Brain pericyte (primary cell): ENCODE measurements at places on chromosomes 5 and 9.

DNA sequence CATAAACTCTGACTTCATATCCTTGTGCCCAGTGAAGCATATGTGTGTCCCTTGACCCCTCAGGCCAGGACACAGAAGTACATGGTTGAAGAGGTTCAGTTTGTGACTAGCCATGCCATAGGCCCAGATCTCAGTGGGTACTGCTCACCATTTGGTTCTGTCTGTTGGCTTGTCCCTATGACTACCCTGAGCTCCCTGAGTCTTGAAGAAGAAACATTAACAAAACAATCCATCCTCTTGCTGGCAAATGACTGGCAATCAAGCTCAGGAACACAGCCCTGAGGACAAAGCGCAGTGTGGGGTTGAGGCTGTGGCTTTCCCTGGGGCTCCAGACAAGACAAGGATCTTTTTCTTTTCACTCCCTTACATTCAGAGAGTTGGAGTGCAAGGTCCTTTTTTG, 46.3 kb downstream of the TNFAIP8 start:
- DNase-seq = no peak

DNA sequence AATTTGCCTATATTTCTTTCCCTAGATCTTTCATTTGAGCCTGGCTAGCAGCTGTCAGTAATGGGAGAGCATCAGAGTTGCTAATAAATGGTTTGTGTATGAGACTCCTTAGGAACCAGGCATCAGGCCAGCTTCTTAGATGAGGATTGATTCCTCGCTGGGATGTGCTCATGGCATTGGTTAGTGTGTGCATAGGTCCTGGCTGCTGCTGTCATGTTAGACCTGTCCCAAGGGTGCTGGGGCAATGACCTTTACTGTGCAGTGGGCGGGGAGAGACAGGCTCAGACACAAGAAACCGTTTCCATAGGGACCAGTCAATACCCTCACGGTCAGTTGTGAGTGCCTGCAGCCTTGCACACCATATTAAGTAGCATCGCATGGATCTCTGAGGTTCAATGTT, 112.3 kb upstream of the NR3C1 start:
- no peak for DNase-seq

GRCh38 chr5:68482199-68482598, 266.6 kb downstream of the PIK3R1 start:
- no peak for DNase-seq

- no peak for DNase-seq
Observed at GRCh38 chr5:141898448-141899049, 20.3 kb upstream of the PCDH1 start.

DNA sequence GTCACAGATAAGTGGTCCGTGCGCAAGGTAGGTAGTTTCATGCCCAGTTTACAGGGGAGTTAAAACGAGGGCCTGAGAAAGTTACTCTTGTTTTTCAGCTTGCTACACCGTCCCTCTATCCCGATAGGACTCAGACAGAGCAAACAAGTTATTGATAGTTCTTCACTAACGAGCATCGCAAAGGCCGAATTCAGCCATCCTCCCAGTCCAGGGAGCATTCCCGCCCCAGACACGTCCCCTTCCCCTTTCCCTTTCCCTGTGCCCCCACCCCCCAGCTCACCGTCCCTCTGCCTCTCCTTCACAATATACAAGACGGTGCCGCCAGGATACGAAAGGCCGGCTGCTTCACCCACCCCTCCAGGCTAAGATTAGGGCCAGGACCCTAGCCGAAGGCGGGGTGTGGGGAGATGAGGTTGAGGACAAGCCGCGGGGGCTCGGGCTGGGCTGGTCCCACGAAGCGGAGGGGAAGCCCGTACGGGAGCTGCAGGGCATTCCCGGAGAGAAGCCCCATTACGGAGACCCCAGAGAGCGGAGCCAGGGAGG, 599 bp downstream of the KIAA1191 start:
- no peak for DNase-seq

- no peak for DNase-seq
Observed at GRCh38 chr9:120538339-120538738, 41.6 kb downstream of the CDK5RAP2 start.

DNA sequence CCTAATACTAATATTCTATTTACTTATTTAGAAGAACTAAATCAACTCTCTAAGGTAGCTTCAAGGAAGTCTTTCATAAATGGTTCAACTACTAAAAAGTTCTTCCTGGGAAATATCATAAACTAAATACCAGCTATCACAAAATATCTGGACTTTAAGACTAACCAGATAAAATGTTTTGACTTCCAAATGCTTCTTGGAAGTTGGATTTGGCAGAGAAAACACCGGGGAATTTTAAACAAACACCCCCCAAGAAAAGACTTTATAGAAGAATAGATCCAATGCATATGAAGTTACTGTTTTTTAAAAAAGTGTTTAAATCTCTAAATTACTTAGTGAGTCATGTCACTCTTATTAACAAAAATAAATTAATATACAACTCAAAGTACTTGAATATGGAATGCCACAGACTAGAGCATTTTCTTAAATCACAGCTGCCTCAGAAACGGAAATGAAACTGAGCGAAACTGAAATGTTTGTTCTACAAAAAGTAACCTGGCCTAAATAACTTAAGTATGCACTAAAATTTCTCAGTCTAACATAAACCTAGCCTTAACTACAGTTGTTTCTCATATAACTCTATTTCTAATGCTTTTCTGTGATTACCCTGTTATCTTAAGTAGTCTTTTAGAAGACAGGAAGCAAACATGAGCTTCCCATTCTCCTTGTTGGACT, 6.8 kb downstream of the ABCA1 start:
- DNase-seq = no peak

DNA sequence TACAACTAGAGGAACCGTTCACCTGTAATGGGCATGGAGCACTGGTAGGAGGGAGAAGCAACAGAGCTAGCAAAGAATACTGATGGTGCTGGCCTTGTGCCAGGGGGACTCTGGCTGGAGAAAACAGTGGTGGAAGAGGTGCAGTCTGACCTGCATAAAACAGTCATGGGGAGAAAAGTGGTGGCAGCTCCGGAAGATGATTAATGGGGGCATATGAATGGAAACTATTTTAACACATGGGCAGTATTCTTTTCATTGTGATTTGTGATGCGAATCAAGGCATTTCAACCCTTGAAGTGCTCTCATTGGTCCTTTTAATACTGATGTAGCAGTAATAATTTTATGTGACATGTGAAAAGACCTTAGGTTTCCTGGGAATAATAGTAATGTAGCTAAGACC, 219.6 kb downstream of the ADAMTS6 start:
- no peak for DNase-seq

DNA sequence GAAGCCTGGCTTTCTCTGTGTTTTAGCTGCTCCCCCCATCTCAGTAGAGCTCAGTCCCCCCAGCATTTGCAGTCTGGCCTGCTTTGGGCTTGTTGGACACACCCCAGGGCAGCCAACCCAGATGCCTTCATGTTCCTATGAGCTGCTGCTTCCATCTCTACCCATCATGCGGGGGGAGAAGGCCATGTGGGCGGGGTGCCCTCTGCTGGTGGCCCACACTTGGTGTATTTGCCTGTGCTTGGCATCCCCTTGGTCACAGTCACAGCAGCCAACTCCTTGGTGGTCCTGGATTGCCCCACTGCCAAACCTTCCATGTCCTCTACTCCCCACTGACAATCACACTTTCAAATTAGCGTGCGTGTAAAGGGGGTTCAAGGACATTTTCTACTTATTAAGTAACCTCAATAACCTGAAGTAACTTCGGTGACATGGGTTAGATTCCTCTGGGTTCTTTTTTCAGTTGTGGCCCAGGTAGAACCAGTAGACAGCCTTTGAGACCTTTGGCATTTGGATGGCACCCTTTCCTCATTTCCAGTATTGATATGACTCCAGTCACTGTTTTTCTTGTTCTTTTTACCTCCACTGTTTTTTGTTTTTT, 42.8 kb downstream of the SNX30 start:
- no peak for DNase-seq

DNA sequence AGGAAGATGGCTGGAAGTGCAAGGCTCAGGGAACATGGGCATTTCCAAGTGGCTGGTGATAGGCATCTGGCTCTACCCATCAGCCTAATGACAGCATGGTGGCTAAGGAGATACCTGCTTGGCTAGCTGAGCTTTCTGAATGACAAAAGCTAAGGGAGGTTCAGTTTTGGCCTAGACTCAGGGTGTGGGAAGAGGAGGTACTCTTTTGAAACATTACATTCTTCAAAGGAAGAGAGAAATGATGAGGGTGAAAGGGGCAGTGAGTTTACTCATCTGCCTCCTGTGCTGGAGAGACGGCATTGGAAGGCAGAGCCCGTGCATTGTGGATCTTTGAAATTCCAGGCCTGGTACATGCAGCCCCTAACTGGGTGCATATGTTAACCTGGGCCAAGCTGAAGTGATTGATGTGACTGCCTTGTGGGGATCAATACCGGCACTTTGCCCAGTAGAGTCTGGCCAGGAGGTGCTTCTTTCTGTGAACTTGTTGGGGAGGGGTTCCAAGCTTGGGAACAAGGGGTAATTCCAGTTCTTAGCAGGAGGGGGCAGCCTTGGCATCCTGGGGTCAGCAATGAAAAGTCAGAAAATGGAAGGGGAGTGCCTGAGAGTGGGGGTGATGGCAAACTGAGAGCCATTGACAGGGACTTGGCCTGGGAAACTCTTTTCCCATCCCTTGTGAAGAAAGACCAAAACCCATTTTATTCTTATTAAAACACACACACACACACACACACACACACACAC, 108.6 kb downstream of the ACER2 start:
- DNase-seq = no peak

GRCh38 chr5:139422307-139422893, 16.9 kb downstream of the DNAJC18 start:
- DNase-seq = no peak

DNA sequence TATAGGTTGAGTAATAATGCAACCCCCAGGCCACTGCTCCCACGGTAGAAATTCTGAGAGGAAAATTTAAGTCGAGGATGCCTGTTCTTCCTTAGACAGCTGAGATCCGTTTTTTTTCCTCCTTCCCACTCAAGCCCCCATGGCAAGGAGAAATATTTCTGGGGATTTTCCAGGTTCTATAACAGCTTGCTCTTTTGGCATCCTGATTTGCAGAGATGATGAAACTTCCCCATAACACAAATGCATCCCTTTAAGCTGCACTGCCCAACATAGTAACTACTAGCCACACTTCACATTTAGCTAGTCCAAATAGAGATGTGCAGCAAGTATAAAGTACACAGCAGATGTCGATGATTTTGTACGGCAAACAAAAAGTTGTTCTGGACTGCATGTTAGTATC, 32.5 kb upstream of the GNA14 start:
- DNase-seq = no peak

- no peak for DNase-seq
Observed at GRCh38 chr9:134041649-134041962, 16.3 kb downstream of the BRD3OS start.

DNA sequence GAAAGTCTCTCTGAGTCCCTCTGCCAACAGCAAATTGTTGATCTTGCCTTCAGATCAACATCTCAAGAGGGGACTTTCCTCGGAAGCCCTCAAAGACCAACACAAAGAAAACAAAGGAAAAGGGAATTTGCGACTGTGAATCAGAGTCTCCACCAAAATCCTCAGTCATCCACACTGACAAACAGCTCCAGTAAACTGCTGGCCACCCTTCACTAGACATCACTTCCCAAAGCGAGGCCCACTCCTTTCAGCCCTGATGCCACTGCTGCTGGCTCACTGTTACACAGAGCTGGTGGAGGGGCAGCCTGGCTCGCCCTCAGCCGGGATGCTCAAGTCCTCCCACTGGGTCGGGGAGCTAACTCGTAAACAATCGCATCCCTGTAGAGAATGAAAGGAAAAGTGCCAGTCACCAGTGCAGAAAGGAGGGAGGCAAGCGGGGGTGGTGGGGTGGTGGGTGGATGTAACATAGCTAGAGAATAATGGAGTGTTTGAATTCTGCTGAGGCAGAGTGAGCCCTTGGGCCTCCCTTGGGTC, 1.3 kb downstream of the FGF1 start:
- DNase-seq = no peak

- no peak for DNase-seq
Observed at GRCh38 chr9:120776788-120777187, 16.4 kb downstream of the FBXW2 start.

GRCh38 chr5:77847129-77847460, 71.0 kb upstream of the TBCA start:
- DNase-seq = no peak

DNA sequence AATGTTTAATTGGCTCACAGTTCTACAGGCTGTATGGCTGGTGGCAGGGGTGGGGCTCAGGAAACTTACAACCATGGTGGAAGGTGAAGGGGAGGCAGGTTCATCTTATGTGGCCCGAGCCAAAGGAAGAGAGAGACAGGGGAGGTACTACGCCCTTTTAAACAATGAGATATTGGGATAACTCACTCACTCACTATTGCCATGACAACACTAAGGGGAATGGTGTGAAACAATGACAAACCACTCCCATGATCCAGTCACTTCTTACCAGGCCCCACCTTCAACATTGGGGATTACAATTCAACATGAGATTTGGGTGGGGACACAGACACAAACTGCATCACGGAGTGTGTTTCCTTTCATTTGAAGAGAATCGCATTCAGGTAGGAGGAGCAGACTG, 220.9 kb downstream of the GADD45G start:
- no peak for DNase-seq

DNA sequence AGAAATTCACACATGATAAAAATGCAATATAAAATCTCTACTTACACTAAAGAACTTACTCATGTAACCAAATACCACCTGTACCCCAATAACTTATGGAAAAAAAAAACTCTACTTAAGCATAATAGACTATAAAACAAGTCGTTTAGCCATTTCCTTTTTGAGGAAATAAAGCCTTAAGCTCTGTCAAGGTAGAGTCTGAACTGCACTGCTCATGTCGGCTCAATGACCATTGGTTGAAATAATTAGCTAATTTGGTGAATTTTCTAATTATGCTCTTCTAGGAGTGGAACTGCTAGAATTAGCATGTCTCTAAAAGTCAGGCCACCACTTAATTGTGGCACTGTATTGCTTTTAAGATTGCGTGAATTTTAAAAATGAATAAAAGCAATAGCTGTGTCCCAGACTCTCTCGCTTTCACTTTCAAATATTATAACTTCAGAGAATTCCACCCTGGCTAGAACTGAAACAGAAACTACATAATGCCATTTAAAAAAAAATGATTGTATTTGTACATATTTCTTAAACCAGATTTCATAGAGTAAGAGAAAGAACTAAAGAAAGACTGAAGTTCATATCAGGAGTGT, 113.0 kb upstream of the PCA3 start:
- DNase-seq = no peak

DNA sequence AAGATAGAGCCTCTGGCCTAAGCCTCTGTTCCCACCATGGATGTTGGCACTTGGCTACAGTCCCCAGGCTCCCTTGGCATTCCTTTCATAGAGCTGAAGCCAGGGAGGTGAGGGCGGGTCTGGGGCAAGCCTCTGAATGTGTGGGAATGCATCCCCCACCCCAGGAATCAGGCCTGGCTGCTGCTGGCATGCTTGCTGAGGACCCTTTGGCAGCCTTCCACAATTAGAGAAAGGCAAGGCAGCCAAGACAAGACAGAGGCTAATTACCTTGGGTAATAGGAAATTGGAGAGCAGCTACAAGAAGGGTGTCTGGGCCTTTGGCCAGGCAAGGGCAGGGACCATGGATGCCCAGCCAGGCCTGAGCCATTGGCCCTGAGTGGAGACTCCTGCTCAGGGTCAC, 204.4 kb upstream of the TRIM32 start:
- DNase-seq = no peak

- DNase-seq = no peak
Observed at GRCh38 chr9:135230817-135231520, 143.5 kb downstream of the OLFM1 start.
